CD4-positive, alpha-beta T cell treated with Interleukin-6 at 100 ng/mL for 8 hours (primary cell): ENCODE measurements at places on chromosomes 12 and 14.

DNA sequence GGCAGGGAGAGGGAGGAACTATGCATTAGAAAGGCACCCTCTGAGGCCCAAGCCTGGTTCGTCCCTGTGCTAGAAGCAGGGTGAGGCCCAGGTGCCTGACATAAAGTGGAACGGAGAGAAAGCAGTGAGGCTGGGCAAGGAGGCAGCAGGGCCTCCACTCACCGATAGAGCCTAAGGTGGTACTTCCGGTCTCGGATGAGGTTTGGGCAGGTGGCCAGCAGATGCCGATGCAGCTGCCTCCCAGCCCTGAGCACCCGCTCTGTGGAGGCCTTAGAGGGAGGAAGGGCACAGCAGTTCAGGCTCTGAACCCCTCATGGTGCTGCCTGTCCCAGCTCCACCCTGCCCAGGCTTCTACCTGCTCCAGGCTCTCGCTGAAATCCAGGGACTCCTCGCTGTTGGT is 7.1 kb downstream of the RAPGEF3 start:
- DNase-seq, result no peak

DNA sequence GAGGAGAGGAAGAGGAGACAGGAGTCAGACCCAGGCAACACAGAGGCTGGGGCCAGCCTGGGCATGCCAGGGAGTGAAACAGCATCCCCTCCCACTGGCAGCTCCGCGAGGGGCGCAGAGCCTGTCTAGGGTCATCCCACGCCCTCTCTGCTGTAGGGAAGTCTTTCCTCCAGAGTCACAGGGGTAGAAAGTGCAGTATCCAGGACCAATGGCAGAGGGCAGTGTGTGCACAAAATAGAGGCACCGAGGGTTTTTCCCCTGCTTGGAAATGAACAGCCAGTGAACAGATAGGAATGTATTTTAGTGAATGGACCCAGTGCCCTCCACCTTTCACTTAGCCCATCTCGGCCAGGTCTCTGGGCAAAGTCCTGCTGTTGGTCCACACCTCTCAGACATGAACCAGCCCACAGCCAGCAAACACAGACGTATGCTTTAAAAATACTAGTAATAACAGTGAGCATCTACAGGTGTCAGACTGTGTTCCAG is 9.4 kb upstream of the KRT74 start:
- peak; percentile 63 for DNase-seq

DNA sequence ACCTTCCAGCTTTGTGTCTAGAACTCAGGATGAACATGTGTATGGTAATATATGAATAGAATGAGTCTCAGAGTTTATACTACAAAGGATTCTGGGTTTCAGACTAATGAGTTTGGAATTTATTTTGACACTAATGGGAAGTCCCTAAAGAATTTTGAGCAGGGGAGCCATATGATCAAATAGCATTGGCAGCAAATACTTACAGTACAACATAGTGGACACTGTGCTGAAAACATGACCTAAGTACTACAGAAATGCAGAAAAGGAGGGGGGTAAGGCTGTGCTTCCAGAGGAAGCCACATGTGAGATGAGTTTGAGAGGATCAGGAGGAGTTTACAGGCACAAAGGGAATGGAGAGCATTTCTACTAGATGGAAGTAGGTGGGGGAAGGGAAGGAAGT is 225.8 kb downstream of the C12orf42 start:
- no peak for DNase-seq

- no peak for DNase-seq
Measured at GRCh38 chr12:112599871-112600270, 181.1 kb downstream of the PTPN11 start.

GRCh38 chr12:104219361-104219892 is 3.8 kb downstream of the TXNRD1 start:
- DNase-seq, result no peak
